ENCODE measurements at places on chromosomes 1 and 21. TPM values are rescaled to one million over a fixed set of nuclear protein-coding genes. Genes with fewer than 3 reads are reported as not detected.

Gene DNALI1
- 0.30 TPM for total RNA-seq

DNA sequence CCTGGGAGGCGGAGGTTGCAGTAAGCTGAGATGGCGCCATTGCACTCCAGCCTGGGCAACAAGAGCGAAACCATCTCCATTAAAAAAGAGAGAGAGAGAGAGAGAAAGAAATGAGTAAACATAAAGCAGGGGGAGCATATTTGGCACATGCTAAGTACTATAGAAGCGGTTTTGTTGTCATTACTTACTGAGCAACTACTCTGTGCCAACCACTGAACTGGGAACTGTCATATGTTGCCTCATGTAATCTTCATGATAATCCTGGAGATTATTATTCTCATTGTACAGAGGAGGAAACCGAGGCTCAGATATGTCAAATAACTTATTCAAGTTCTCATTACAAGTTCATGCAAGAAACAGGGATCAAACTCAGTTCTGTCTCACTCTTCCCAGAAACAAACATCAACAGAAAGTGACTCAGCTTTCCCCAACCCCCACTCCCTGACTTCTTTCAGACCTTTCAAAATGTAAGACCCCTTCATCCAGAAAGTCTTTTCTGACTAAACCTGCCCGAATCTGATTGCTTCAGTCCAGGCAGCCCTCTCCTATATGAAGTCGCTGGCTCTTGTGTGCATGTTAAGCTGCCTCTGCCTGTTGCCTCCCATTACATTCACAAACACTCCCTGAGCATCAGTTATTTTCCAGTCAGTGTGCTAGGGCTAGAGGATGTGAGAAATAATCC lies 23.5 kb downstream of the LAMB3 start:
- DNase-seq, result no peak

DNA sequence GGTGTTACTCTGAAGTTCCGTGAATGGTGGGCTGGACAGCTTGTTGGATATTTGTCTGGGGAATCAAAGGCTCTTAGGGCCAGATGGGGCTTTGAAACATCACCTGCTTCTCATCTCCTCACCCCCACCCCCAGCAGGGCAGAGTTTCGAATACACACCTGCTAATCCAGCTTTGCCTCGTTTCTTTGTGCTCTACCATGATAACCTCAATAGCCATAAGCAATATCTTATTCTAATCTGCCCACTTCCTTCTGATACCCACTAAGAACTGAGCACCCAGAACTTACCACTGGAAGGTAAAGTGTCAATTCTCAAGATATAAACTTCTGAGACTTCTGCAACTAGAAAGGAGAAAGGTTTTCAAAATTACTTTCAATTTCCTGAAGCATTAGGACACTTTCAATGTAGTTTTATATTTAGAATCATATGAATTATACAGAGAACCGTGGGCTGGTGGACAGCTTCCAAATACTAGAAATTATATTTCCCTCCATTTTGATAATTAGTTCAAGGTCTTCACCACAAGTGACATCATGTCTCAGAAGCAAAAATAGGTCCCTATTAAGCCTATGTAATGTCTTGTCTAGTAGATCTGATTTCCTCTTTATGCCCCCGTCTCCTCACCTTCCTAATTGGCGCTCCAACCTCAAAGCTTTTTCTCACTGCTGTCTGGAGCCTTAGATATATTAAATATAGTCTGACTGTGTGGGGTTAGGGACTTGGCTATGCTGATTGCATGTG lies 64.4 kb upstream of the NEK2 start:
- no peak for DNase-seq

Gene IGSF9
- total RNA-seq, result not detected

GRCh38 chr1:156198831-156199349 lies 5.0 kb downstream of the SLC25A44 start:
- peak; percentile 63 for DNase-seq

GRCh38 chr1:216836316-216836715 lies 113.1 kb upstream of the ESRRG start:
- DNase-seq, result no peak

DNA sequence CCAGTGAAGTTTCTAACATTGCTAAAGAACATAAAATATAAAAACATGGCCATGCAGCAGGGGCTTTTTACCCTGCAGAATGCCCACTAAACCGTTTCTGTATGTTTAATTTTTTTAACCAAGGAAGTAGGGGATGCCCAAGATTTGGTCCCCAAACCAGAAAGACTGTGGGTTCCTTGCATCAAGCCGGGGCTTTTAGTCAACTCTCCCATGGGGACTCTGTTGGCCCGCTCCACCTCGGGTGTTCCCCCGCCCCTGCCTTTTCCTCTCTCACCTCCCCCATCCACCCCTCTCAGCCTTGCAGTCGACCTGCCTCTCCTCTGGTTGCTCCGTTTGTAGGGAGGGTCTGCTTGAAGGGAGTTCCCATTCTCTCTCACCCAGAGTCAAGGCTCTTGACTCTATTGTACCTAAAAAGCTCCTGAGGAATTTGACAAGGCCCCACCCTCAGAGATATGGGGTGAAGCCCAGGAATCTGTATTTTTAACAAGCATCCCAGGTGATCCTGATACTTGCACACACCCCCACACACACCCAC lies 117.5 kb downstream of the TOMM20 start:
- peak; percentile 71 for DNase-seq

DNA sequence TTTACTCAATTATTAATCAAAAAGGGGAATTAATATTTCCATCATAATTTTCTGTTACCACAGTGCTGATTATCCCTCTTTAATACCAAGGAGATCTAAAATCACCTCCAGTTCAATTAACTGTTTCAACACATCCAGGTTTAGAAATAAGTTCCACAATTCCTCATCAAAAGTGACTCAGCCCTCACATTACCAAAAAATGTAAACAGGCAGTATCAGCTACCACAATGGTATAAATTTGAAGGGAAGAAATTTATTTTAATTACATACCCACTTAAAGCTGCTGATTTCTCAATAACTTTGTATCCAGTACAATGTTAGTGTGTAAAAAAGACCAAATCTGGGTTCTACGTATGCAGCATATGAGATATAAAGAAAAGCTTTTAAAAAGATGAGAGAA lies 51.9 kb downstream of the EIF4G3 start:
- DNase-seq, result no peak

DNA sequence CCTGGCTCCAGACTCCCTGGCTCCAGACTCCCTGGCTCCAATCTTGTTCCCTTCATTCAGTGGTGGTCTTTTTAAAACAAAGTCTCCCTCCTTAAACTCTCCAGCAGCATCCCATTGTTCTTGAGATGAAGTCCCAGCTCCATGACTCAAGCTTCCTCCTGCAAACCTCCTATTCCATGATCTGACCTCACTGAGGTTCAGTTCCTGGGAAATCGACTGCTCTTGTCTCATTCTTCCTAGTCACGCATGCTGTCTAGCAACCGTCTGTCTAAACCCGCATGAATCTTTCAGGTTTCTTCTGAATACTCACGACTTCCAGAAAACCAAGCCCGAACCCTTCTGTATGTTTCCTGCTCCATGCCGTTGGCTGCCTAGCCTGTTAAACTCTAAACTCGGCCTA lies 91.9 kb downstream of the RAVER2 start:
- no peak for DNase-seq

- DNase-seq, result no peak
Observed at GRCh38 chr1:70717656-70718055, 306.6 kb downstream of the CTH start.

- DNase-seq, result no peak
Observed at GRCh38 chr1:175641633-175642032, 101.8 kb downstream of the TNR start.

Gene CRABP2
- total RNA-seq, result 1.4 TPM

DNA sequence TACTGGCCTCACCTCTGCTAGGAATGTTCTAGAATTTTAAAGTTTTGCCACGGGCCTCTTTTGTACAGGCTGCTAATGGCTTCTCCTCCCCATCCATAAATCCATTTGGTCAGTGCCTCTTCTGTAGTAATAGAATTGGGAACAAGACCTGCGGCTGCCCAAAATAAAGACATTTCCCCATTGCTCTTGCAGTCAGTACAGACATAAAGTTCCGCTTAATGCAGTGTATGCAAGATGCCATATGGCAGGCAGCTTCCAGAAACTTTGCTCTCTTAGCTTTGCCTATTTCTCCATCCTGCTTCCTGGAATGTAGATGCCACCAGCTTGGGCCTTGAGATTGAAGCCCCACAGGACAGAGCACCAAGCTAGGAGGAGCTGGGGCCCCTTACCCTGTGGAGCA lies 3.7 kb upstream of the SLC2A5 start:
- no peak for DNase-seq

Gene IPO13
- total RNA-seq, result 25.3 TPM

Gene LCE2C
- total RNA-seq, result not detected

- no peak for DNase-seq
Observed at GRCh38 chr1:113353580-113353979, 36.7 kb upstream of the MAGI3 start.

DNA sequence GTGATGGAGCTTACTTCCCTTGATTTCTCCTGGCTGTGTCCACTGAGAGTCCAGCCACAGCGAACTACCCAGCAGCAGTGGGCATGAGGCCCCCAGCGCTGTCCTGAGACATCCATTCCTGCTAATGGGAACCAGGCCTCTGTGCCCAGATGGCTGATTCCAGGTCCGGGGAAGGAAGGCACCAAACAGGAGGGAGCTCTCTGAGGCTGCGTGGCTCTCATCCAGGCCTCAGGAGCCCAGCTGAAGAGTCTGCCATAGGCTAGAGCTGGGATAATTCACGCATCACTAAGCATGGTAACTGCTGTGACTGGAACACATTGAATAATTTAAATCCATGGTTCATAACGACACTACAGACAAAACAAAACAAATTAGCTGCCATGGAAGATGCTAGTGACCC lies 24.7 kb upstream of the LRRC47 start:
- no peak for DNase-seq

GRCh38 chr1:151881479-151881878 lies 27.8 kb downstream of the THEM4 start:
- no peak for DNase-seq

DNA sequence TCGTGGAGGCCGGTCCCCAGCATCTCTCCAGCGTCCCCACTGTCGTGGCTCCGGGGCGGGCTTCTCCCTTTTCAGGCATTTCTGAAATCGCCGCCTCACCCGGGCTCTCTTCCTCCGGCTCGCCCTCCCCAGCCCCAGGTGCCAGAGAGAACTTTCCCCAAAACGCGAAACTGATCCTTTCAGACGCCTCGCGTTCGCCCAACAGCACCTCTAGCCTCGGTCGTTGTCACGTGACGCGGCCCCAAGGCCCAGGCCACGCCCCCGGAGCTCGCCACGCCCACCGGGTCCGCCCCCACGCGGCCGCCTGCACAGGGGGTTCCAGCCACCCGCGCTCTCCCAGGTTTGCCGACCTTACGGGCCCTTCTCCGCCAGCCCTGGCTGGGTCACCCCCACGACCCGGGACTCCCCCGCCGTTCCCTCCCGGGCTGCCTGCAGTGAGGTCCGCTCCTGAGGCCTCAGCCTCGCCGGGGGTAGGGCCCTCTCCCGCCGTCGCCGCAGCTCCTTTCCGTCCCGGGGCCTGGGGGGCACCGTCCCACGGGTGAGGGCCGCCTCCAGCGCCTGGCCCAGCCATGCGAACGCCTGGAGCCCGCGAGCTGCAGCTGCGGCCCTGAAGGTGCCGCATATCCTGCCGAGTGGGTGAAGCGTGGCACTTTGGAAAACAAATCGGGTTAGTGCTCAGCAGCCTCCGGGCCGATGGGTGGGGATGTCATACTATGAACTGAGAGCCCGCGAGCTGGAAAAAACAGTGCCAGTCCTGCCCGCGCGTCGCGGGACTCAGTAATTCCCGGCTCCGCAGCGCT lies 21.0 kb downstream of the H3-3A start:
- DNase-seq, result peak; percentile 93

Gene HSPB7
- not detected for total RNA-seq

Gene SPATA21
- not detected for total RNA-seq

DNA sequence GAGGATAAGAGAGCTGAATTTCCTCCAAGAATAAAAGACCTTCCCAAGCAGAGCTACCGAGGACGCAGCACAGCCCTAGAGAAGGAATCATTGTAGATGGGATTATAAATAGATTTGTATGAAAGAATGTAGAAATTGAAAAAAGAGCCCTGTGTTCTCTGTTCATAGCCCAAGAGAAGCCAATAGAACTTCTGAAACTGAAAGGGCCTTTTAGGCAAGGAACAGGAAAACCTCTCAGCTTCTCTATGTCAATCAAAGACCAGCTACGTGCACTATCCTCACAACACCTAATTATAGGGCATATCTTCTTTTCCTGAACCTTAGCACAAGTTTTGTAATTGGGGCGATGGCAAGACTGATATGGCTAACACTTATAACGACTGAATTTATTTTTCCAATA lies 192.4 kb upstream of the RNPC3 start:
- no peak for DNase-seq

Gene PLA2G5
- total RNA-seq, result not detected

- DNase-seq, result no peak
Observed at GRCh38 chr21:14768042-14768441, 221.9 kb upstream of the SAMSN1 start.

Gene IFI6
- 461 TPM for total RNA-seq

- no peak for DNase-seq
Observed at GRCh38 chr1:152783095-152783494, 3.0 kb upstream of the LCE1E start.

Gene IVL
- not detected for total RNA-seq

DNA sequence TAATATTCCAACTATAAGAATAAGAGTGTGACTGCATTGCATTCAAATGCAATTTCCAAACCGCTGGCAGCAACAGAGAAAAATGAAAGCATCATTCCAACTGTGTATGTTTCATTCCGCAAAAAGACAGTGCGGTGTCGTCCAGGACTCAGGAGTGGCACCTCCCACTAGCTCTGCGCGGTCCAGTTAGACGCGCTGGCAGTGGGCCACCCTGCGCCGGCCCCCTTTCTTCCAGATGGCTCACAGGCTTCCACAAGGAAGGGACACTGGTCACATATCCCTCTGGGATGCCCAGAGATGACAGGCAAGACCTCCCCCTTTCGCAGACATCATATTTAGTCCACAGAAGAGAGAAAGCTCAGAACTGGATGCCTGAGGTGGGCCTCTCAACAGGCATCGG lies 11.9 kb downstream of the WRAP73 start:
- no peak for DNase-seq

Gene CLDN17
- total RNA-seq, result not detected

DNA sequence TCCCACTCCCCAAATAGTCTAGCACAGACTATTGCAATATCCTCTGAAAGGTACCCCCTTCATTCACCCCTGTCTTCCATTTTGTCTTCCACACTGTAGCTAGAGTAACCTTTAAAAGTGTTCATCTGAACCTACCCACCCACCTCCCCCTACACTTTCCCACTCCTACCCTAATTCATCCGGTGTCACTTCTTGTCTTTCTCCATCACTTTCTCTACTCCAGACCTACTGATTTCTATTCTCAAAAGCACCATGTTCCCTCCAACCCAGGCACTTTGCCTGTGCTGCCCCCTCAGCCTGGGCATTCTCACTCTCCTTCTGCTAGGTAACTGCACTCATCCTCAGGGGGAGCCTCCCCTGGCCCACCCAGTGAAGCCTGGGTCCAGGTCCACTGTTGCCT lies 4.7 kb upstream of the MAN1C1 start:
- no peak for DNase-seq

- no peak for DNase-seq
Observed at GRCh38 chr1:13836136-13836535, 136.1 kb downstream of the PRDM2 start.

All from activated CD8-positive, alpha-beta memory T cell treated with anti-CD3 and anti-CD28 coated beads, Interleukin-2, amount 10 ng/mL, durations not matched to agents 7 days and 5 days (primary cell).